Lung microvascular endothelial cell (primary cell): ENCODE measurements at places on chromosomes 7 and 10. TPM values are rescaled to one million over a fixed set of nuclear protein-coding genes. Genes with fewer than 3 reads are reported as not detected.

DNA sequence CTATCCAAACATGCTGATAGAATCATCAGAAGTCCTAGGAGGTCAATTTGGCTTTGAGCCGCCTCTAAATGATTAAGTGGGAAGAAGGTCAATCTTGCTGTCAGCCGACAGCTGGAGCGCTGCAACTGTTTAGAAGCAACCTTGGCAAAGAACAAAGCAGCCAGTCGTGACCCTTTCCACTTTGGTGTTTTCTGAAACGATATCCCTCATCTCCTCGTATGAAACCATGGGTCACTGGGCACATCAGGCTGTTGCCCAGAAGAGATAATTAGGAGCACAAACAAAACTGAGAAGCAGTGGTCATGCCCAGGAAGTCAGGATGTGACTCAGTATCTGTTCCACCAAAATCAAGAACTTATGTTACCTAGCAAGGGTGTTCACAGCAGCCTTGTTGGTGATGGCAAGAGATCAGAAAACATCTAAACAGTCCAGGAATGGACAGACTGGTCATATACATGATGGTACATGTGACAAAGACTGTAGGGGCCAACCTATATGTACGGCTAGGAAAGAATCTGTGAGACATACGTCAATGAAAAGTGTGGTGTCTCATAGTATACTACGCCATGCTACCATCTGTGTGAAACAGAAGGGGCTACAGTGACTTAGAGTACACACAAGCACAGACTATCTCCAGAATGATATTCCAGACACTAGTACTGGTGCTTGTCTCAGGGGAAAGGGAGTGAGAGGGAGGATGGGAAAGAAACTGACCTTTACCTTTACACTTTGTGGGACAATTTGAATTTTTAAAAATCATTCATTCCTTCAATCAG, 22.4 kb downstream of the STN1 start:
- peak; percentile 45 for DNase-seq

GRCh38 chr10:30857803-30858202, 173.9 kb downstream of the ZNF438 start:
- DNase-seq = peak; percentile 61

DNA sequence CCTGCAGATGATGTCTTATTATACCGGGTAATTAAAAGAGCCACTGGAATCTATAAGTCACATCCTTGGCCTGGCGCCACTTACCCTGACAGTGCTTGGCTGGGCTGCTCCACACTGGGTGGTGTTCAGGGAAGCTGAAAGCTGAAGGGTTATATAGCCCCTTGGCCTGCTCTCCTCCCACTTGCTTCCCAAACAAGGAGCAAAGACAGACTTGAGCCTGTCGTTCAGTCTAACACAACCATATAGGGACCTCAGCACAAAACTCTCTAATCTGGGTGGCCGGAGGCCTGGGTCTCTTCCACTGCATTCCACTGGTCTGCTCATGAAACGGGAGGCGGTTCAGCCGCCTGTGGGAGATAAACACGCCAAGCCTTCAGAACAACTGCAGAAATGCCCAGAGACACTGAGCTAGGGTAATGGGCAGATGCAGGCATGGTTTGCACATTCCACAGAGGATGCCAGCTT, at the start of gene ACTA2:
ACTA2 (minus strand) TSS at position 127 of the 465 bp plus-strand sequence. CDS start 3,843 bp downstream, outside the sequence.
- no peak for DNase-seq

DNA sequence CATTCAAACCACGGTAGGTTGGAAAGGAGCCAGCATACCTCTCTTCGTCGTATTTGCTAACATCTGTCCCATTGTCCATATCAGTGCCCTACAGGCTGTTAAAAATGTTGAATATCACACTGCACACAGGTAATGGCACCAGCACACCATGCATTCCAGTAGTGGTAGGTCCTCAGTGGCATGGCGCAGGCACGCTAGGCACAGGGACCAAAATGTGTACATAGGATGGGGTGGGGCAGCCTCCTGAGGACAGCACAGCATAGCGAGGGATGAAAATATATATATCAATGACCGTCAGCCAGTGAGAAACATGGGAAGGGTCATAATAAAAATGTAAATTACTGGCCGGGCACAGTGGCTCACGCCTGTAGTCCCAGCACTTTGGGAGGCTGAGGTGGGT, 99.9 kb upstream of the CTBP2 start:
- DNase-seq = no peak

DNA sequence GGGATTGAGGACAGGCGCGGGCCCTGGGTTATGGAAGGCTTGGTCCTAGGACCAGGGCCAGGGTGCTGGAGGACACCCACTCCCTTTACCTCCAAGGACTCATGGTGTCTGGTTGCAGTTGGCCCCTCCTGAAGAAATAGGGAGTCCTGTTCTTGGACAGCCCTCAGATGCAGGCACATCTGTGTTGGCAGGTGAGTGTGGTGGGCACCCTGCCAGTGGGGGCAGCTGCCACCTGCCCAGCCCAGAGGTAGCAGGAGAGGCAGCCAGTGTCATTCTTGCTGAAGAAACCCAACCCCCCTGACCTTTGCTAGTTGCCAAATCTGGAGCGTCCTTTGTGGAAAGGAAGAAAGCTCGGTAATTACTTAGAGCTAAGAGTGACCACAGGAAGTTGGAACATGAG, 8.3 kb downstream of the GALNT17 start:
- no peak for DNase-seq

DNA sequence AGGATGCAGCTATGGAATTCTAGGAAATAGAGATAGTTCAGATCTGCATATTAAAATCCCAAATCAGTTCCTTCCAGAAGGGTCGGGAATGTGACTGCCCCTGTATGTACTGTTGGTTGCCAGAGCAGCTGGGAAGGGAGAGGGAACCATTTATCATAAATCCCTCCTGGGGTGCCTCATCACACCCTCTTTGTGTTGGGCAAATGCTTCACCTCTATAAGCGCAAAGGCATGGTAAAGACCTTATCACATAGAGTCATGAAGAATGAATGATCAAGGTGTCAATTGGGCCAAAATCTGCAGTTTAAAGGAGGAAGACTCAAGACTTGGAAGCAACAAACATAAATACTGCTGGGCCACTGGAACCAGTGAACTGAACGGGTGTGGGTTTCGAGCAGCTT, 65.0 kb downstream of the FRMD4A start:
- DNase-seq = no peak

The CYP2C19 gene
- not detected in 2 replicates for total RNA-seq

DNA sequence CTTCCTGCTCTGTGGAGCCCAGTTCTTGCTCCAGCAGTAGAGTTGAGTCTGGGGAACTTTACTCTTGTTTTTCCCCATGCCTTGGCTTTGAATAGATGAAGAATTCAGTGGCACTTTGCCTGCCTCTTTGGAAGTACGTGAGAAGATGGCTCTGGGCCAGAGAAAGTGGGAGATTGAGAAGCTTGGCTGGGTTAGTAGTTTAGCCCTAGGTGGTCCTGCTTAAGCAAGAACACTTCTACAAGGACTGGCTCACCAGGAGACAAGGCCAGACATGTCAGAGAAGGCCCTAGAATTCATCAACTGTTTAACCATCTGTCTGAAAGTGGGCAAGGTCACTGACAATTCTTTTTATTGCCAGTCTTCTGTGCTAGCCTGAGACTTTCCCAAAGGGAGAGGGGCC, 410.3 kb downstream of the TYW1 start:
- no peak for DNase-seq

The PON3 gene
- under 0.01 TPM in 1 of 2 replicates, not detected in the other for total RNA-seq
